ENCODE measurements at places on chromosomes 11 and 22.
A peak's percentile ranks its signal among the peaks of the same experiment; 100 is the strongest.

GRCh38 chr22:23722160-23722559, 28.8 kb downstream of the ZNF70 start:
- DNase-seq, result no peak

- peak; percentile 10 for DNase-seq
These were observed 550.9 kb upstream of the CCDC90B start for GRCh38 chr11:83836883-83837654.

DNA sequence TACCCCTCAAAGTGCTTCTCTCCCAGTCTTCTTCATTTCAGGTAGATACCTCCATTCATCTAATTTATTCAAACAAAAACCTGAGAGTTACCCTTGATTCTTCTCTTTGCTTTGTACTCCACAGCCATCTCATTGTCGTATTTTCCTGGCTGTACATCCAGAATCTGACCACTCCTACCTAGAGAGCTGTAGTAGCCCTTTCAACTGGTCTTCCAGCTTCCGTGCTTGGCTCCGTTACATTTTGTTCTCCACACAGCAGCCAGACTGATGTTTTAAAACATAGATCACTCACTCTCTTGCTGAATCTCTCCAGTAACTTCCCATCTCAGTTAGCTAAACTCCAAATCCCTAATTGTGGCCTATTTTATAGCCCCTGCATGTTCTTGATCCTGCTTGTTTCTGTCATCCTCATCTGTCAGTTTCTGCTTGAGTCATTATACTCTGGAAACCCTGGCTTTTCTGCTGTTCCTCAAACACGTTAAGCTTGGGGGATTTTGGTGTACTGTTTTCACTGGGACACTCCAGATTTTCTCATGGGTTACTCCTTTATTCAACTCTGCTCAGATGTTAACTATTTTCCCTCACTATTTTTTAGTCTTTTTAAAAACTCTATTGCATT, 7.4 kb downstream of the SPCS2 start:
- DNase-seq, result no peak

- DNase-seq, result peak; percentile 77
These were observed 18.7 kb upstream of the BDNF start for GRCh38 chr11:27718863-27719545.

DNA sequence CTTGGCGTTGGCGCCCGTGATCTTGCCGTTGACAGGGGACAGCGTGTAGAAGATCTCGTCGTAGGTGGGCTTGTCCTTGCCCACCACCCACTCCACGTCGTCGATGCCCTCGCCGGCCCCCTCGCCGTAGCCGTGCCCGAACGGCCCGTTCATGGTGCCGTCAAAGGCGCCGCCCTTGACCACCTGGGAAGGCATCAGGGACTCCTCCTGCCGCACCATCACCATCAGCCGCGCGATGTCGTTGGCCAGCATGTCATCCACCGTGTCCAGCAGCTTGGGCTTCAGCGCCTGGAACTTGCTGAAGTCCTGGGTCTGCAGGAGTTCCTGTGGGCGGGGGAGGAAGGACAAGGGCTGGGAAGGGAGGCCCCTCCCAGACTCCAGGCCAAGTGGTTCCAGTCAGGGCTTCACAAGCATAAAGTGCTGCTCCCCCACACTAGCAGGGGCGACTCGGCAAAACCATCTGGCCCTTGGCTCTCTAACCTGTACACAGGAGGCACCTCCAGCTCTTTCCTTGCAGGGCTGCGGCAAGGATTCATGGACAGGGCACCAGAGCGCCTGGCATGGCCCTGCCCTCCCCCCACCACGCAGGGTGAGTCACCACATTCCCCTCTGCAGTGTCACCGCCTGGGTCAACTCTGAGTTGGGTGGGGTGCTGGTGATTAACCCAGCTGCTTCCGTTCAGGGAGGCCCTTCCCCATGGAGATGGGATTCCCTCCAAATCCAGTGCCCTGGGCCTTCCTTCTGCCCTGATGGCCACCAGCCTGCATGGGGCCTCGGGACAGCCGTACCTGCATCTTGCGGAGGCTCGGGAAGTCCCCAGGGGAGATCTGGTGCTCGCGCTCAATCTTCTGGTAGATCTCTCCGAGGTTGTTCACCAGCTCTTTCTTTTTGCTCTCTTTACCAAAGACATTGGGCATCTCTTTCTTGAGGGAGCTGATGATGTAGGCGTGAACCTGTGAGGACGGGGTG, 10.4 kb upstream of the CDC42BPG start:
- no peak for DNase-seq

DNA sequence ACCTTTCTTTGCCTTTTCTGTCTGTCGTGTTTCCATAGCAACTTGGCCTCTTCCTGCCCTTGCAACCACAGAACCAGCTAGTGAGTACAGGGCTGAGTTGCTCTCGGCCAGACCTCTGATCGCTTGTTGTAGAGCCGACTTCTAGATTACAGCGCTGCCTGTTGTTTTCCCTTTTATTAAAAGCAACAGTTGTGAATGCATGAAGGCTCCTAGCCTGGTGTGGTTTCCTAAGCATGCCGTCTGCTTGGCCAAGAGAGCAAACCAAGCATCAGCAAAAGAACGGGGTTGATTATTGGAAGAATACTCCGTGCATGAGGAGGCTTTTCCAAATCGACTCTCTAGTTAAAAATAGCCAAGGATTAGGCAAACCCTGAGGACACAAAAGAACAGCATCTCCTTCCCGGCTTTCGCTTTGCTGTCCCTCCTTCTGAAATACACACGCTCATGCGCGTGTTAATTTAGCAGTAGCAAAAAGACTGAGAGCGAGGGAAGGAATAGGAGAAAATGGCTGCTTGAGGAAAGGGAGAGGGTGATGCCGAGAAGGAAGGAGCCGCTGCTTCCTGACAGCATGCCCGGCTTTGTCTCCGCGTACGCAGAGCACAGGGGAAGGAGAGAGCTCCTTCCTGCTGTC, 71.5 kb upstream of the TTC12 start:
- no peak for DNase-seq

DNA sequence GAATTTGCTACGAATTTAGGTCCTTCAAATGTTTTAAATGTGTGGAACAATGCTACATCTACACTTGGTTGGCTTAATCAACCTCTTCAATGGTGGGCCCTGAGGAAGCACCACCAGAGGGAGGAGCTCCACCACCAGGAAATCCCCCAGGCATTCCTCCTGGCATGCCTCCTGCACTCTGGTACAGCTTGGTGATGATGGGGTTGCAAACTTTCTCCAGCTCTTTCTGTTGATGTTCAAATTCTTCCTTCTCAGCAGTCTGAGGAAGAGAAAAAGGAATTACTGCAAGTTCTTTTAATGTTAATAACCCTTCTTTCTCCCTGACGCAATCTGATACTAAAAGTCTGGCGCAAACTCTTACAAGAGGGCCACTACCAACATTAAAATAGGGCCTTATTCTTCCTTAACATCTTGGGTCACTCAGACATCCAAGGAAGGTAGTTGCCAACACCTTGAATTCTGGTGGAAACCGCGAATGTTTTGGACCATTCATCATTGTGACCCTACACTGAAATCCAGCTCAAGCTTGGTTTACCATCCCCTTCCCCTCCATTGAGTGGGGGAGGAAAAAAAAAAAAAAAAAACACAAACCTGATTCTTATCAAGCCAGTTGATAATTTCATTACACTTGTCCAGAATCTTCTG, 4.2 kb downstream of the HSPA8 start:
- DNase-seq, result no peak

- no peak for DNase-seq
These were observed 219.1 kb upstream of the CCDC179 start for GRCh38 chr11:23079382-23079813.

DNA sequence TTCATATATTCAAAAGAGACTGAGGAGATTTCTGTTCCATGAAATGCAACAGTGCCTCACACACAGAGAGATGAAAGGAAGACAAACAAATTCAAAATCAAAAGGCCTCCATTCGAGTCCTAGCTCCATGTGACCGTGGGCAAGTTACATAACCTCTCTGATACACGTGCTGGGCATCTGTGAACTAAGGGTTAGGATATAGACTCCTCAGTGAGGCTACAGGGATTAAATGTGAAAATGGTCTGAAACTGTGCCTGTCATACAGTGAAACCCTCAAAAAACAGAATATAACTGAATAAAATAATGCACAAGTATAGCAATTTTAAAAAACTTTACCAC, 111.8 kb upstream of the MTMR2 start:
- no peak for DNase-seq

GRCh38 chr11:119573858-119574257, 150.9 kb upstream of the THY1 start:
- no peak for DNase-seq

GRCh38 chr11:88040148-88040496, 135.1 kb downstream of the RAB38 start:
- DNase-seq, result no peak

DNA sequence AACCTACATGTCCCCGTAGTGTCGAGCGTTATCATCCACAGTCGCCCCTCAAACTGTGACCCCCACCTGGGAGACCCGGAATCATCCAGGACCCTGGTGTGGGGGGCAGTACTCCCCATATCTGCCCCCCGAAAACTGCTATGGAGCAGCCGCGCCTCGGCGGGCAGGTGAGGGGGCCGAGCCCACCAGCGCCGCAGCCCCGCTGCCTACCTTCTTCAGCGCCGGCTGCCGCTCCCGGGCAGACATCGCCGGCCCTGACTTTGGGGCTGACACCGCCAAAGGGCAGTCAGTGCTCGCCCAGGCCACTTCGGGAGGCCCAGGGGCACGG, 825 bp downstream of the ARHGAP20 start:
- DNase-seq, result no peak

DNA sequence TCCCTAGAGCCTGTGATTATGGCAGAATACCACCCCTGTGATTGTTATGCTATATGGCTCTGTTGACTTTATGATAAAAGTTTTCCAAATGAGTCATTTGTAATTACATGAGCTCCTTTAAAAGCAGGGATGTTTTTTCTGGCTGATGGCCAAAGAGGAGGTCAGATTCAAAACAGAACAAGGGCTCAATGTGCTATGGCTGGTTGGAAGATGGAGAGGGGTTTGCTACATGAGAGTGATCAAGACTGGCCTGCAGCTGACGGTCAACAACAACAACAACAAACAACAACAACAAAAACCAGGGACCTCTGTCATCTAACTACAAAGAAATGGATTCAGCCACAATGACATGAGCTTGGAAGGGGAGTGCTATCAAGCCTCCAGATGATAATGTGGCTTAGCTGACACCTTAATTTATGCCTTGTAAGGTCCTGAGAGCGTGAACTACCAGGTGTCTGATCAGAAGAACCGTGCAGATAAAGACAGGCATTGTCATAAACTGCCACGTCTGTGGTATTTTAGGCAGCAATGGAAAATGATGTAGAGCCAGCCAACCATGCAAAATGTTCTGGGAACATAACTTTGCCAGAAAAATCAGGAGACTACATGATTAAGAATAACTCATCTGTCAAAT, 47.2 kb downstream of the PIWIL3 start:
- peak; percentile 55 for DNase-seq

GRCh38 chr11:3914805-3915204, 59.3 kb downstream of the STIM1 start:
- DNase-seq, result no peak

DNA sequence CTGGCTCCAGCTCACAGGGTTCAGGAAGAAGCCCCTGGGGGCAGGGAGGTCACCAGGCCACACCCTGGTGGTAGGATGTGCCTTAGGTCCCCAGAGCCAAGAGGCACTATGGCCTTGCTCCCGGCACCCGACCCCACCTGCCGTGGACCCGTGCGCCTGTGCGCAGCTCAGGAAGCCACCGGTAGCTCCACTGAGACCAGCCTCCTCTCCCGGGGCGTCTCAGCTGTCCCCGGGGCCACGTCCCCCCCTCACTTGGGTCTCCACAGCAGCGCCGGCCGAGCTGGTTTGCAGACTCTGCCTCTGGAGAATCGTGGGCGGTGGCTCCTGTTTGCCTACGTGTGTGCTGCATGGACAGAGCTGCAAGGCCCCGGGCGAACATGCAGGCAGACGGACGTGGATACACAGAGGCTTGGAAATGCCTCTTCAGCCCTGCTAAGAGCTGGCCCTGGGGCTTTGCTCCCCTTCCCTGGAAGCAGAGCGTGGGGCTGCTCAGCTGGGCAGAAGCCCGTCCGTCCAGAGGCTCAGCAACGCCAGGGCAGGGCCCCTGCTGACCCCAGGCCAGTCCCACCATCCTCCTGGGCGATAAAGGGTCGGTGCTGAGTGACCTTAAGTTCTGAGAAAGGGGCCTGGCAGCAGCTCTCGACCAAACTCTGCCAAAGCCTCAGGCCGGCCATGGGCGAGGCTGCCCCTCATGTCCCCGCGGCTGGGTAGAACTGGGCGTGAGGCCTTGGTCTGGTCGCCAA, 15.3 kb upstream of the MUC5B start:
- DNase-seq, result no peak

DNA sequence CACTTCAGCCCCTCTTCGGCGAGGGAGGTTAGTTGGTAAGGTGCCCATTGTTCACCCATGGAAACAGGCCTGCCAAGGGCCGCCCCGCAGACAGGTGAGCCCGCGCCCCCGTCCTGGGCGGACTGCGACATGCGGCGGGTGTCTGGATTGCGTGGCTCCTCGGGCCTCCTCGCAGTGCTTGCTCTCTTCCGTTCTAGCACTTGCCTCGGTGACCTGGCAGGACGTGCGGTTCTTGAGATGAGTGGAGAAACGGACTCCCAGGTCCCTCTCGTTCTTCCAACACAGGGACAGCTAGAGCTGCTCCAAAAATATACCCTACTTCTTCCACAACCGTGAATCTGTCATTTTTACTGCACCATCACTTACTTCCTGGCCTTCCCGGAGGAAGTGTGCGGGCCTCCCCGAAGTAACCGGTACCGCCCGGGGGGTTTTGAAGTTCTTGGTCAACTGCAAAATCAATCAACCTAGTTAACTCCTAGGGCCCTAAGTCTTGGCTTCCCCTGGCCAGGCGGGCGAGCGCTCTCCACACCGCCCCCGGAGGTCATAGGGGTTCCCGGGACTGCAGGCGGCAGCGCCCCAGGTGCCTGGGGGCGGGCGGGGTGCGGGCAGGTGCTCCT, 745 bp upstream of the ZBTB44 start:
- no peak for DNase-seq

- no peak for DNase-seq
These were observed 18.9 kb upstream of the DNAJB13 start for GRCh38 chr11:73931951-73932350.

GRCh38 chr11:72239849-72240460, 4.0 kb downstream of the PHOX2A start:
- no peak for DNase-seq

GRCh38 chr22:35219012-35219411, 38.3 kb upstream of the HMGXB4 start:
- no peak for DNase-seq

GRCh38 chr11:75924966-75925784, 110.2 kb downstream of the UVRAG start:
- DNase-seq, result no peak

GRCh38 chr11:46681814-46682213, 18.6 kb downstream of the ARHGAP1 start:
- DNase-seq, result no peak

GRCh38 chr11:103170865-103171264, 61.6 kb downstream of the DYNC2H1 start:
- no peak for DNase-seq

GRCh38 chr11:17887779-17888178, 125.1 kb downstream of the SERGEF start:
- DNase-seq, result no peak

- no peak for DNase-seq
These were observed 2.7 kb downstream of the HIPK3 start for GRCh38 chr11:33259869-33260268.
